Keratinocyte (primary cell): ENCODE measurements at places on chromosomes 4 and X.

DNA sequence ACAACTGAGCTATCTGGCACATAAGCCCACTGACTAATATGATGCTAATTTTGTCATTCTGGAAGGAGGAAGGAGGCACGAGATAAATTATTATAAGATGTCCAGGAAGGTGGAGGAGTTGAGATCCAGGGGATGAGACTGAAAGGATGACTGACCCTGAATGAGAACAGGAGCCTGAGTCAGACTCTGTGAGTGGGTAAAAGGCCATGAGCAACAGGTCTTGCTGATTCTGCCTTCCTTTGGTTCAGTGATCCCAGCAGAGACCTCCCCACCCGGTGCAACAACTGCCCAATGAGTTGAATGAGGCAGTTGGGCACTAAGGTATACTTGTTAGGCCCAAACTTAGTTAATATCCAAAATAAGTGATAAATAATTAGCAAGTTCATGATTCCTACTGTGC lies 238.1 kb upstream of the GPC4 start:
- no peaks in the 10 kb centered on the region for H3K4me1 ChIP-seq
- no peak for DNase-seq
- H3K27me3 ChIP-seq, result no peaks in the 10 kb centered on the region
- no peak overlapping the region for H3K27ac ChIP-seq
- no peak overlapping the region for H3K4me3 ChIP-seq

DNA sequence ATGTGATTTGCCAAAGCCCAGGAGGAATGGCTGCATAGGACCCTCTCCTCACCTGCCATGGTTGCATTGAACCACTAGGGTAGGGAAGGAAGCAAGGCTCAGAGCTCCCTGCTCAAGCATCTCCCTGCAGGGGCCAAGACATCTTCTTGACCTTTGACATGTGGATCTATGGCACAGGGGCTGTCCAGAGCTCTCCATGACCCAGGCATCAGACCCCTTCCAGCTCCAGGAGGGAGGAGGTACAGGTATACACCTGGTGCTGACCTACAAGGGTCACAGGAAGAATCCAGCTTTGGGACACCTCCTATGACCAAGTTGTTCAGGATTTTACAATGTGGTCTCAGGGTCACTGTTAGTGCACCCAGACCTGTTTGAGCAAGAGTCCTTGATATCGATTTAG lies 23.2 kb upstream of the ASMTL start:
- H3K4me1 ChIP-seq, result no peaks in the 10 kb centered on the region
- no peak overlapping the region for H3K4me3 ChIP-seq
- DNase-seq, result no peak
- no peaks in the 10 kb centered on the region for H3K27me3 ChIP-seq
- H3K27ac ChIP-seq, result no peak overlapping the region

DNA sequence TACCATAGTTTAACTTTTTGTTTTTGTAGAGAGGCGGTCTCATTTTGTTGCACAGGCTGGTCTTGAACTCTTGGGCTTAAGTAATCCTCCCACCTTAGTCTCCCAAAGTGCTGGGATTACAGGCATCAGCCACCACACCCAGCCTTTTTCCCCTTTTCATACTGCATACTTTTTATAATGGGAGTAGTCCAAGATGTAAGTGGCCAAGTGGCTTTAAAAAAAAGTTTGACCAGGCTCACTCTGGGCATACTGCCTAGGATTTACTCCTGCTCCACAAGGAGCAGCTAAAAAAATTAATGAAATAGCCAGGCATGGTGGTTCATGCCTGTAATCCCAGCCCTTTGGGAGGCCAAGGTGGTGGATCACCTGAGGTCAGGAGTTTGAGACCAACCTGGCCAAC lies 6.0 kb downstream of the GRSF1 start:
- peaks cover 6% of the 10 kb centered on the region for H3K4me1 ChIP-seq
- no peak for DNase-seq
- H3K36me3 ChIP-seq, result peaks cover 16% of the 10 kb centered on the region

GRCh38 chrX:13341491-13342101 lies 21.7 kb upstream of the ATXN3L start:
- peaks cover 6% of the 10 kb centered on the region for H3K4me1 ChIP-seq
- no peaks in the 10 kb centered on the region for H3K36me3 ChIP-seq
- no peaks in the 10 kb centered on the region for H3K27me3 ChIP-seq
- H3K4me3 ChIP-seq, result no peak overlapping the region

GRCh38 chr4:23005691-23006090 lies 313.0 kb downstream of the GBA3 start:
- no peaks in the 10 kb centered on the region for H3K36me3 ChIP-seq
- no peaks in the 10 kb centered on the region for H3K27me3 ChIP-seq
- H3K4me1 ChIP-seq, result no peaks in the 10 kb centered on the region
- H3K27ac ChIP-seq, result no peak overlapping the region
- no peak overlapping the region for H3K4me3 ChIP-seq

DNA sequence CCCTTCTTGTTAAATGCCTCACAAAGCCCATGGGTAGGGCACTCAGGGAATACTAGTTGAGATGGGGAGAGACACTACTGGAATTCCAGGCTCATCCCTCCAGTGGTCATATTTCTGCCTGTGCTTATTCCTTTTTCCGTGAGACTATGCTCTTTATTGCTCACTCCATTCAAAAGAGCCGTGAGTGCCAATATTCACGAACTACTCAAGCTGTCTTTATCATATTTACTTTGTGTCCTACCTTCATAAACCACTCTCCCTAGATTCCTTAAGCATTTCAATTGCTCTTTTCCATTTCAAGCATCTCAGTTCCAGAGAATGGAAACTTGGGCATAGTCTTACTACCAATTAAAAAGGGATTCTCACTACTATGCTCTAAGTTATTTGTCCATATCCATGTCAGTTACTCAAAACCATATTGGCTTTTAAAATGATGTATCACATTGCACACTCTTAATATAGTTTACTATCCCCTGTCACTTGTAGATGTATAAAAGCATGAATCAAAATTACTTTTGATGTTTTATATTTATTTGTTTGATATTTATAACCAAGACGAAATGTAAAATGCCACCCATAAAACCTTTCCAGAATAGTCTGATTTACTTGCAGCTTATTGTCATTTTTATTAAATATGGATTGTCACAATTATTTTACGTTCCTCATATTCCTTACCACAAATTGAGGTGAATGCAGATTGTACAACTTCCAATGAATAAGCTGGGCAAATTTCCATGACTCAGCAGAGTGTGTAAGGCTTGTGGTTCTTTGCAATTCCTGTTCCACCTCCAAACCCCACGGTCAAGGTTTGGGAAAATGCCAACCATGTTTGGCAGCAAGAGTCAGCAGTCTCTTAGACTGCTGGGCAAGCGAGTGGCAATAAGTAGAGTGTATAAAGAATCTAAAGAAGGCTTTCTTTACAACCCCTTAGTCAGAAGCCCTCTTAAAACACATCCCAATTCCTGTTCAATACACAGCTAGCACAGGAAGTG lies 24.4 kb downstream of the ENOX2 start:
- peaks cover 3% of the 10 kb centered on the region for H3K4me1 ChIP-seq
- H3K27me3 ChIP-seq, result no peaks in the 10 kb centered on the region
- no peak overlapping the region for H3K4me3 ChIP-seq
- no peak overlapping the region for H3K27ac ChIP-seq

DNA sequence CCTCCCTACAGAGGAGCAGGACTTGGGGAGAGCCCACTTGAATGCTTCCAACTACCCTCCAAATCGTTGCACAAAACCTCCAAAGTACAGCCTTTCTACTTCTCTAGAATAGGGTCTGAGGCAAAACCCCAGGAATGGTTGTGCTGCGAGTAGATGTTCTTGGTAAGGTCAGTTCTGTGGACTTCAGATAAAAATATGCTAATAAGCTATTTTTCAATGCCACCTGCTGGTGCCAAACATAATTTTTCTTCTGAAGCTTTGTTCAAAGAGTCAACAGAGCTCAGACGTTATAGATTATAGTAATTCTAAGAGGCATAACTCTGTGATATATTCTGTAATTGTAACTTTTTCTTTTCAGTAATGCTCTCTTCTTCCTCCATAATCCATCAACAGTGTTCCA lies 425.7 kb downstream of the GPAT3 start:
- no peaks in the 10 kb centered on the region for H3K27me3 ChIP-seq
- no peaks in the 10 kb centered on the region for H3K36me3 ChIP-seq
- no peak for DNase-seq
- H3K4me3 ChIP-seq, result no peak overlapping the region
- no peaks in the 10 kb centered on the region for H3K4me1 ChIP-seq

- no peaks in the 10 kb centered on the region for H3K27me3 ChIP-seq
- H3K27ac ChIP-seq, result no peak overlapping the region
Measured at GRCh38 chr4:120616-121015, 3.7 kb upstream of the ZNF718 start.

DNA sequence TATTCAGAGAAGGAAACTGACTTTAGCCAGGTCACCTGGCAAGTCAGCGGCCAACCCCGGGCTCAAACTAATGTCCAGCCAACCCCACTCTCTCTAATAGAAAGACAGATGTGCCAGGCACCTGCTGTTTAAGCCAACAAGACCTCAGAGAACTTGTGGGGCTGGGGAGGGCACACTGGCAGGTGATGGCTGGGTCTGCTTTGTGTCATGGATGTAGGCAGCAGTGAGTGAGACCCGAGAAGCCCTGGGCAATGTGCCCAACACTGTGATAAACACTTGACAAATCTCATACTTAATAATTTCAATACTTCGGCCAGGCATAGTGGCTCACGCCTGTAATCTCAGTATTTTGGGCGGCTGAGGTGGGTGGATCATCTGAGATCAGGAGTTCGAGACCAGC lies 9.0 kb upstream of the CD99L2 start:
- no peak overlapping the region for H3K27ac ChIP-seq
- no peak overlapping the region for H3K4me3 ChIP-seq
- no peaks in the 10 kb centered on the region for H3K36me3 ChIP-seq
- no peaks in the 10 kb centered on the region for H3K27me3 ChIP-seq

DNA sequence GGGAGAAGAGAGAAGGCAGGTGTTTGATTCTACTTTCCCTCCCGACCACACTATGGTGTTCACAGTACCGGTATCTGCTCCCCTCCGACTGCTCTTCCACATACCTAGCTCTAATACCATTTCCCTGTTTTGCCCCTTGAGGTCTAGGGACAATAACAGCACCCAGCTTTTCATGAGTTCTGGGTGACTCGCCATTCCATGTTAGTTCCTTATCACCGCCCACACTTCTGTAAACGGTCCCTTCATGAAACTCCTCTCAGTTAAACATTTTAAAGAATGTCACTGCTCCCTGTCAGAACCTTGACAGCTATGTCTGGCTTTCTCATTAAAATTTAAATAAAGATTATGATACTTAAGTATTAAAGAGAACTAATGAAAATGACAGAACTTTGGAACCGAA lies 136.7 kb downstream of the ADAMTS3 start:
- no peaks in the 10 kb centered on the region for H3K4me1 ChIP-seq
- DNase-seq, result no peak
- H3K27me3 ChIP-seq, result peaks cover 4% of the 10 kb centered on the region
- H3K27ac ChIP-seq, result no peak overlapping the region
- H3K4me3 ChIP-seq, result no peak overlapping the region

GRCh38 chr4:10629394-10629793 lies 55.2 kb downstream of the CLNK start:
- H3K27me3 ChIP-seq, result no peaks in the 10 kb centered on the region
- H3K4me1 ChIP-seq, result no peaks in the 10 kb centered on the region
- no peaks in the 10 kb centered on the region for H3K36me3 ChIP-seq
- no peak overlapping the region for H3K27ac ChIP-seq

GRCh38 chrX:153387987-153388721 lies 13.0 kb downstream of the PNMA6E start:
- H3K4me3 ChIP-seq, result no peak overlapping the region
- H3K27ac ChIP-seq, result no peak overlapping the region
- no peaks in the 10 kb centered on the region for H3K27me3 ChIP-seq
- no peaks in the 10 kb centered on the region for H3K4me1 ChIP-seq

DNA sequence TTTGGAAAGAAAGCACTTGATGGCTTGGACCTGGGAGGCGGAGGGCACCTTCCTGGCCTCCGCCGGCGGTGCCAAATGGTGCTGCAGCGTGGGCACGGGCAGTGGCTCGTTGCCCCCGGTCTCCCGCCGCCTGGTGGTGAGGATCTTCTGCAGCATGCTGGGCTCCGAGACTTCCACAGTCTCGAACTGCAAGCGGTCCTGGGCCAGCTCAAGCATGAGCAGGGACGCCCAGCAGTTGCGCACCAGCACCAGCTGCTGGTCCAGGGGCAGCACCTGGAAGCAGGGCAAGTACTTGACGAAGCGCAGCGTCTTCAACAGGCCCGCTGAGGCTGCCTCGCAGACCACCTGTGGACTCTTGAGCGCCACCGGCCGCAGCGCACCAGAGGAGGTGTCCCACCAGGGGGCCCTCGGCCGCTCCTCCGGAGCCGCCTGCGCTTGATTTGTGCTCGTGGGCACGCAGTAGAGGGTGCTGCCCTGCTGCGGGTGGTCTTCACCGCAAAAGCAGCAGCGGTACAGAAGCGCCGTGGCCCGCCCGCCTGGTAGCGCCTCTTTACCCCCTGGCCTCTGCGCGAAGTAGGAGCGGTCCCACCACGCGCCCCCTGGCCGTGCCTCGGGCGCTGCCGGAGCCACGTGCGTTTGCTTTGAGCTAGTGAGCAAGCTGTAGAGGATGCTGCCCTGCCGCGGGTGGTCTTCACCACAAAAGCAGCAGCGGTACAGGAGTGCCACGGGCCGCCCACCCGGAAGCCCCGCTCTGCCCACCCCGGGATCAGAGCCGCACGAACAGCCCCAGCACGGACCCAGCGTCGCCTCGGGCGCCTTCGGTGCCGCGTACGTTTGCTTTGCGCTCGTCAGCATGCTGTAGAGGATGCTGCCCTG lies 689 bp downstream of the NR0B1 start:
- no peaks in the 10 kb centered on the region for H3K4me1 ChIP-seq
- H3K27ac ChIP-seq, result no peak overlapping the region
- no peaks in the 10 kb centered on the region for H3K36me3 ChIP-seq
- H3K27me3 ChIP-seq, result peaks cover 19% of the 10 kb centered on the region

- no peaks in the 10 kb centered on the region for H3K36me3 ChIP-seq
- peak overlapping the region; percentile 34 for H3K27ac ChIP-seq
- no peak for DNase-seq
- peaks cover 23% of the 10 kb centered on the region for H3K4me1 ChIP-seq
- H3K4me3 ChIP-seq, result no peak overlapping the region
Measured at GRCh38 chrX:110181459-110182137, 136.3 kb downstream of the AMMECR1 start.

DNA sequence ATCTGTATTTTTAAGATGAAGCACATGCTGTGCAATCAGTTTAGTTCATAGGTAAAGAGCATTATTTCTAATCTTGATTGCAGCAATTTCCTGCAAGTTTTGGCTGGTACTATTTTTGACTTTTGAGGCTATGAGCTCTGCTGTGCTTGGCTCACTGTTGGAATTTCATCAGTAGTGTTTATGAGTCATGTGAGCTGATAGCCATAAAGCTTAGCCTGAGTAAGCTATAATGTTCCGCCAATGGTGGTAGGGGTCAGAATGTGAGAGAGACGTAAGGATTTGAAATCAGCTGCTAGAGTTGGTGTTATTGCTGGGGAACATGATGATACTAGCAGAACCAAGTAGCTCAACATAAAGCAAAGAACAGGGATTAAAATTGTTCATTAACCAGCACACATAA lies 590.9 kb upstream of the GNPDA2 start:
- no peak overlapping the region for H3K27ac ChIP-seq
- H3K27me3 ChIP-seq, result no peaks in the 10 kb centered on the region
- H3K4me3 ChIP-seq, result no peak overlapping the region
- no peaks in the 10 kb centered on the region for H3K36me3 ChIP-seq
- DNase-seq, result no peak
- no peaks in the 10 kb centered on the region for H3K4me1 ChIP-seq
